Activated naive CD4-positive, alpha-beta T cell treated with anti-CD3 and anti-CD28 coated beads for 36 hours (primary cell): ENCODE measurements at places on chromosomes 5 and 9. TPM values are rescaled to one million over a fixed set of nuclear protein-coding genes. Genes with fewer than 3 reads are reported as not detected.

- DNase-seq, result peak; percentile 62
- H3K36me3 ChIP-seq, result no peaks in the 10 kb centered on the region
- H3K27me3 ChIP-seq, result no peaks in the 10 kb centered on the region
- peaks cover 28% of the 10 kb centered on the region for H3K4me1 ChIP-seq
Measured at GRCh38 chr9:105114318-105114717, 130.1 kb upstream of the SLC44A1 start.

- H3K36me3 ChIP-seq, result peaks cover 5% of the 10 kb centered on the region
- no peak overlapping the region for H3K27ac ChIP-seq
- no peaks in the 10 kb centered on the region for H3K27me3 ChIP-seq
Measured at GRCh38 chr5:77741608-77742007, 34.5 kb downstream of the TBCA start.

Gene WNK2
- total RNA-seq, result 5.8 TPM

Gene INSYN2B
- total RNA-seq, result not detected

DNA sequence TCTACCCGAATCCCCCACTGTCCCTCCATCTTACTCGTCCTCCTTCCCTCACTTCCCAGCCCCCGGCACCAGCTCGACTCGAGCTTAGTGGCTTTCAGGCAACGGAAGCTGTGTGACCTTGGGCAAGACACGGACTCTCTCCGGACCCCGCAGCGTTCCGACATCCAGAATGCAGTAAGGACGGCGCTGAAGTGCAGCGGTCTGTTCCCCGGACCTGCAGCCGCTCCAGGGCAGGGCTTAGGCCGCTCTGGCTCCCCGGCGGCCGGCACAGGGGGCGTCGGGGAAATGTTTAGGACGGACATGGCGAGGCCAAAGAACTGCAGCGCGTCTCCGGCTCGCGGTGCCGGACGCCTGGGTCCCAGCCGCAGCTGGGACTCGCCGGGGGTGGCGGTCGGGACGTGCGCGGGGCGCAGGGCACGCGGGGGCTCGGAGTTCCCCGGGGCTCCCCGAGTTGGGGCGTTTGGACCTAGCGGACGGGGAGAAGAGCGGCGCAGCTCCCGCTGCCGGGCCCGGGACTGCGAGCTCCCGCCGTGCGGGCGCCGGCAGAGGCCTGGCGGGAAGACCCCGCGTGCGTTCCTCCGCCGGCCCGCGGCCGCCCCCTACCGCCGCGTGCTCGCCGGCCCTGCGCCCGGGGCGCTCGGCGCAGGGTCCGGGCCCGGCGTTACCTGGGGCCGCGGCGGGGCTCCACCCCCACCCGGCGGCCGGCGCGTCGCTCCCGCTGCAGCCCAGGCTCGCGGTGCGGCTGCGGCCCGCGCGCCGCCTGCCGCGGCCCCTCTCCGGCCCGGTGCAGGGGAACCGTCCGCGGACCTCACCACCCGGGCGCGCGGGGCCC lies 5.6 kb upstream of the RNF44 start:
- peak overlapping the region; percentile 88 for H3K4me3 ChIP-seq
- peak overlapping the region; percentile 90 for H3K27ac ChIP-seq
- H3K4me1 ChIP-seq, result peaks cover 64% of the 10 kb centered on the region
- DNase-seq, result peak; percentile 33
- H3K27me3 ChIP-seq, result no peaks in the 10 kb centered on the region

GRCh38 chr5:1520791-1521453 lies 2.8 kb downstream of the LPCAT1 start:
- H3K4me1 ChIP-seq, result peaks cover 31% of the 10 kb centered on the region
- H3K27me3 ChIP-seq, result no peaks in the 10 kb centered on the region
- H3K36me3 ChIP-seq, result peaks cover 11% of the 10 kb centered on the region
- no peak overlapping the region for H3K4me3 ChIP-seq
- no peak for DNase-seq

- H3K4me3 ChIP-seq, result no peak overlapping the region
- H3K36me3 ChIP-seq, result no peaks in the 10 kb centered on the region
- no peak for DNase-seq
Measured at GRCh38 chr9:121876658-121877271, 216.3 kb downstream of the TTLL11 start.

DNA sequence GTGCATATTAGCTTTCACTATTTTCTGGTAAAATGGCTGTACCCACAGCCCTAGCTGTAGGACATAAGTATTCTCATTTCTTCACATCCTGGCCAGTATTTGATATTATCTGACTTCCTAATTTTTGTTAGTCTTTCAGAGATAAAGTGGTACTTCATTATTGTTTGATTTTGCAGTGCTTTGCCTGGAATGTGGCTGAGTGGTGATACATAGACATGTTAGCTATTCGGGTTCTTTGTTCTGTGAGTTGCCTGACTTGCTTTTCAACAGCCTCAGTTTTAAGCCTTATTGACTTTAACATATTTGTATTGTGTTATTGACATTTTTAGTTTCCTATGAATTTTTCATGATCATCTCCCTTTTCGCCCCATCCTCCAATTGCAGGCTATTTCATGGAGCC lies 161.1 kb downstream of the GABBR2 start:
- H3K4me1 ChIP-seq, result no peaks in the 10 kb centered on the region
- H3K4me3 ChIP-seq, result no peak overlapping the region
- H3K27me3 ChIP-seq, result peaks cover 3% of the 10 kb centered on the region

GRCh38 chr9:7974335-7974960 lies 174.9 kb upstream of the DMAC1 start:
- no peaks in the 10 kb centered on the region for H3K36me3 ChIP-seq
- peaks cover 56% of the 10 kb centered on the region for H3K4me1 ChIP-seq
- H3K4me3 ChIP-seq, result no peak overlapping the region
- no peak overlapping the region for H3K27ac ChIP-seq
- DNase-seq, result peak; percentile 25

GRCh38 chr5:58851571-58851970 lies 268.7 kb downstream of the RAB3C start:
- DNase-seq, result no peak
- no peaks in the 10 kb centered on the region for H3K4me1 ChIP-seq
- H3K4me3 ChIP-seq, result no peak overlapping the region
- no peaks in the 10 kb centered on the region for H3K36me3 ChIP-seq
